ENCODE measurements at places on chromosomes 6 and 20. TPM values are rescaled to one million over a fixed set of nuclear protein-coding genes. Genes with fewer than 3 reads are reported as not detected.

The MOG gene
- total RNA-seq = not detected

The EBF4 gene
- total RNA-seq = 0.40 TPM

DNA sequence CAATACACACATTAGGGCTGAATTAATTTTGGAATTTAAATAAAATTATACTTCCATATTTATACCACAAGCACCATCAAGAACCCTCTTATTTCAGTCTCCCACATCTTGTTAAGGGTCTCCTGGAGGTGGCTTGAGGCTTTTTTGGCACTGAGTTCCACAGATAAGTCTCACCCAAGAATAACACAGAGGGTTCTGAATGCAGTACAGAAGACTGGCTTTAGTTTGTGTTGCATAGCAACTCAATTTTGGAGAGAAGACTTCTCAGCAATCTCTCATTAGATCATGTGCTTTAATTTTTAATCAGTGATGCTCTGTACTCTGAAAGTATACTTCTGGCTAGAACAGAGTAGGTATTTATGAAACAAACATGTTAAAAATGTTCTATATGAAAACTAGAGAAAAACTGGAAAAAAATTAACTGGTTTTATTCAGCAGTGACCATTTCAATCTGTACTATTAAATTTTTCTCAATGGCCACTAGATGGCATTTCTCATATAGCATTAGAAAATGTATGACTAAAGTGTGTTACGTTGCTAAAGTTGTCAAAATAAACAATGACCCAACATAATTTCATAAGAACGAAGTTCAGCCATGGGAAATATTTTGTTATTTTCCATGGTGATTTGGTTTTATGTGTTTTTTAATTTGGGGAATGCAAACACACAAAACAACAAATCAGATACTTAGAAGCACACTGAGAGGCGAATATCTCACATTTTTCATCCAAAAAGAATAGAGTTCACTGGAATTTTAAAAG lies 32.7 kb upstream of the MAP7 start:
- DNase-seq = peak; percentile 12

DNA sequence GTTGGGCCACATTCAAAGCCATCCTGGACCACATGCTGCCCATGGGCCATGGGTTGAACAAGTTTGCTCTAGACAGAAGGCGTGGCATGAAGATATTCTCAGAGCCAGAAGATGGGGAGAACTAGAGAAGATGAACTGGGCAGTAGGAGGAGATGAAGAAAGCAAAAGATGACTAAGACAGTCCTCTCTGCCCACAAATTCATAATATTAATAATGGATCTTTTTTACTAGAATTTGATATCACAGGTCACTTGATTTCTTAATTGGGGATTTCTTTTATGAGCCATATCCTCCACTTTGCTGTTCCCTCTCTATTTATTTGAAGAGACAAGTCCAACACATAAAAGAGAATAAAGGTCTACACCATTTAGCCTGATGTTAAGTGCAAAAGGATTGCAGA lies 25.5 kb upstream of the EDN1 start:
- DNase-seq = no peak

GRCh38 chr6:34412016-34412415 lies 13.9 kb downstream of the RPS10 start:
- no peak for DNase-seq

DNA sequence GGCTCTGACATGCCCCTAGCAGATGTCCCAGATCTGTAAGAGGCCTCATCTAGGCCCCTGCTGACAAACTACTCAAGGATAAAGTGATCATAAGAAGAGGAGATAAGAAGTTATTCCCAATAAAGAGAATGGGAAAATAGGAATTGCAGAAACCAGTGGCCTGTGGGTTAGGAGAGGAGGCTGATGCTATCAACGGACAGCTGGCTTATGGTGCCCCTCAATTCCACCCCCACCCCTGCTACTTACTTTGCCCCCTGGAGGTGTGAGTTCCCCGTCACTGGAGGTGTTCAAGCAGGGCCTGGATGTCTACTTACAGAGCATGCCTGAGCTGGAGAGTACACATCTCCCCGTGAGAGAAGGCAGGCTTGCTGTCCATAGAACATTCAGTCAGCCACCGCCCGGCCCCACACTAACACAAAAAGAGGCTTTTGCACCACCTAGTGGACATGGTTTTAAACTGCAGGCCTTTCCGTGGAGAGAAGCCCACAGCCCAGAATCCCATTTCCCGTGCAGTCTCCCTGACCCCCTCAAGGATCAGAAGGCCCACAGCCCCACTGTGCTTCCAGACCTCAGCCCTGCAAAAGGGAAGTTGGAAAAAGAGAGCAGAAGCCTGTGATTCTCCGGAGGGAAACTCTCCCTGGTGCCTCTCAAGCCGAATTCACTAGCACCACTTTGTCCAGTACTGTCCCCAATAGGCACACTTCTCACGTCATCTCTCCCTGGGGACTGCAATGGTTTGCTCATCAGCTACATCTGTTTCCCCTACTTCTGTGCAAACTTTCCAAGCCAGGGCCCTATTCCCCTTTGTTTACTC lies 23.8 kb upstream of the BNIP5 start:
- DNase-seq = peak; percentile 80

- DNase-seq = no peak
Measured at GRCh38 chr6:81304466-81304865, 448.0 kb downstream of the TENT5A start.

Measured in Daoy (cell line).